Cortex of kidney (tissue), 1 donor: ENCODE measurements at places on chromosomes 2 and 18.

- no peak for DNase-seq
Measured at GRCh38 chr18:46953195-46953594, 35.8 kb downstream of the KATNAL2 start.

DNA sequence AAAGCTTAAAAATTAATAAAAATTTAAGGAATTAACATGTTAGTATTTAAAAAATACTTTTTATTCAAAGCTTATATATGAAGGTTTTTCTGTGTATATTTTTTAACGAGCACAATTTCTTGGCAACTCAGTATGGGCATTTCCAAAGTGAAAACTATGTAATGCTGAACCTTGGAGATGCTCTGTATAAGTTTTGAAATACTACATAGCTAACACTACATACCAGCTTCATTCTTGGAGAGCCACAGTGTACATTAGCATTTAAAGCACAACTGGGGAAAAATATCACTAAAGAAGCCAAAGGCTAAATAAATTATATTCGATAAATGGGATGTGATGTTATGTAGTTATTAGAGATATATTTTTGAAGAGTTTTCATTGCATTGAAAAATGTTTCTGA is 446.5 kb downstream of the CCDC85A start:
- DNase-seq = no peak

DNA sequence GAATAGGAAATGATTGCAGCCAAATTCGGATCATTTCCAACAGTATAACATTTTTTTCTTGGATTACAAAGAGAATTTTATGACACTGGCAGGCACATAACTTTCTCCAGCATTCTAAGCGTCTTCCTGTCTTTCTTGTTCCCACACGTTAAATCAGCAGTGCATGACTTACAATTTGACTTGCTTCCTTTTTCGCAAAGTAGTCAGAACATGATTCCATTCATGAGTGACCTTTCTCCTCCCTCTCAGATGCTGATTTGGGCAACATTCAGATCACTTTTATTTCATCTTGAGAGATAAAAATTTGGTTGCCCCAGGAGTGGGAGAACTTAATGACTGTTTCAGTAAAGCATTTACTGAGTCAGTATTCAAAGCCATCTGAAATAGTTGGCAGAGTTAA is 858.7 kb upstream of the ACVR2A start:
- DNase-seq = no peak

GRCh38 chr18:74249181-74249968 is 42.4 kb downstream of the CYB5A start:
- DNase-seq = no peak

DNA sequence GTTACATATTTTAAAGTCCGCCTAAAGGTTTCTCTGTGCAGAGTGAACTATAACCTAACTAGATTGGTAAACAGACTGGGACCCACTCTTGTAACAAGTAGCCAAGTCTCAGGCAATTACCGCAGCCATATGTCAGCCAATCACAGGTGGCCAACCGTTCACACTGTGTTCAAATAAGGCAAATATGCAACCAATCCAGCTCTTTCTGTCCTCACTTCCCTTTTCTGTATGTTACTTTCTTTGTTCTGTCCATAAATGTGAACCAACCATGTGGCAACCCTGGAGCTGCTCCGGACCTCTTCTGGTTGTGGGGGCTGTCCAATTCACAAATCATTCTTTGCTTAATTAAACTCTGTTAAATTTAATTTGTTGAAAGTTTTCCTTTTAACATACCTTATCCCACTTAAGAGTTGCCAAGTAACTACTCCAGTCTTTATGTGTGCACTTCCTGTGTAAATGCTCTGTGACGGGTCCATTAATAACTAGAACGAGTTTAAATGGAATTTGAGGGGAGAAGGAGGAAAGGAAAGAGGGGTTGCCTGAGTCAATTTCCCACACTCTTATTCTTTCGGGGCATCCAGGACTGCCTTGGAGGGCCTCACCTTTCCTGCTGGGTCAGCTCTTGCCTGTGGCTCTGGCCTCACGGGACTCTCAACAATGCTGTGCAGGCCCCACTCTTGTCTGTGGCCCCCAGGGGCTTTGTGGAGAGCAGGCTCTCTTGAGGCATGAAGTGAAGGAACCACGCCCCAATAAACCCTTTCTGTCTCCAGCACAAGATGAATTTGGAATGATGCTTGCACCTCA is 6.6 kb upstream of the RPL37A start:
- DNase-seq = no peak

DNA sequence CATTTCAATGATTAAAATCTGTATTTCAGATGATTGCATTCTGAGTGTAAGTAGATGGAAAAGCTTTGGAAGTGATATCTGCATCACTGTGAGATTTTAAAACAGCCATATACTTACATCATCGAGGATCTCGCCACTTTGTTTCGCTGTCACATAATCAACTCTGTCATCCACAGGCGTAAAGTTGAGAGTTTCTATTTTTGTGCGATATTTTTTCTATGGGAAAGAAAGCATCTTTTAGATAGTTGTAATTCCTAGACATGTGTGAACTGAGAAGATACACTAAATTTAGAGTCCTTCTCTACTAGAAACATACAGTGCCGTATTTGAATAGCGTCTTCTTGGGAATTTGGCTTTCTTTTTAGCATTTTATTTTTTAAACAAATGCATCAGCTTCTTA is 158.8 kb downstream of the RIF1 start:
- DNase-seq = no peak

GRCh38 chr2:54262015-54262765 is 6.2 kb upstream of the TSPYL6 start:
- no peak for DNase-seq

GRCh38 chr18:74840492-74841167 is 243.0 kb downstream of the ZNF407 start:
- DNase-seq = no peak

DNA sequence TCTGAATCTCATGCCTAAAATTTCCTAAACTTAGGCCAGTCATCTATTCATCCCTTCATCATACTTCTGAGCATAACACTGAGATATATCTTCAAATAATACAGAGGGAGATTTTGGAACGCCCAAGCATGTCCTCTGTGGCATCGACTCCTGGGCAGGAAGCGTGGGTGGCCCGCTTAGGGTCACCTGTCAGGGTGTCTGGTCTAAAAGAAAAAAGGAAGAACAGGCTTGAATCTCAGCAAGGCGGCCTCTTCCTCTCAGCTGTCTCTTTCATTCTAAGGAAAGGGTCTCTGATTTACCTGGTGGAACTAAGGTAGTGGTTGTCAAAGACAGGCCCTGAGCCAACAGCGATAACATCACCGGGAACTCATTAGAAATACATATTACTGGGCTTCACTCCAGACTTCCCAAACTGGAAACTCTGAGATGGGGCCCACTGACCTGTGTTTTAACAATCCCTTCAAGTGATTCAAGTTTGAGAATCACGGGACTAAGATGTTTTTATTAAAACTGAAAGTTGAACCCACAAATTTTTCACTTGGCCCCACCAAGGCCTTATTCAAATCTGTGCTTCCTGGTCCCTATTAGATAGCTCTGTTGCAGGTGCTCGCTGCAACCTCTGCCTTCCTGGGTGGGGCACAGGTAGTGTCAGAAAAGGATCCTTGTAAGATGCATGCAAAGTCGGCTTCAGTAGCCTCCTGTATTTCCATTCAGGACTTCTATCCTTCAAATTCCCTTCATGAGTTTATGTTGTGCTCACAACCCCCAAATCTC is 162.3 kb upstream of the CCDC68 start:
- no peak for DNase-seq

- DNase-seq = no peak
Measured at GRCh38 chr2:43059183-43059897, 167.1 kb downstream of the ZFP36L2 start.

- no peak for DNase-seq
Measured at GRCh38 chr18:36399055-36399454, 101.5 kb downstream of the FHOD3 start.

DNA sequence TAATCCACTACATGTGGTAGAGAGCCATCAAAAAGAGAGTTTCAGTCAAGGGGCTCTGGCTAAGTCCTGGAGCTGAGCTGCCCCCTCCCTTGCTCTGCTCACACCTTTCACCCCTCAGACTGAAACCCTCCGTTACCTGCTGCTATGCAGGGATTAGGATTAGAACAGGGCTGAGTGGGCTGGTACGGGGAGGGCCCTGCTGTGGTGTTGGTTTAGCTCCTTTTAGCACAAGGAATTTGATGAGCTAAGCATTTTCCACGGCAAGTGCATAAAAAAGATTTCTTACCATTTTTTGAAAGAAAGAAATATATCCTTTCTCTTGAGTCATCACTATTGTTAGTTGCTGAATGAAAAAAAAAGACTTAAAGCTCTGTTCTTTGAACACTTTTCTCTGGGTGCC is 46.3 kb downstream of the TCF7L1 start:
- no peak for DNase-seq

GRCh38 chr2:10252661-10253060 is 50.0 kb upstream of the HPCAL1 start:
- DNase-seq = no peak

DNA sequence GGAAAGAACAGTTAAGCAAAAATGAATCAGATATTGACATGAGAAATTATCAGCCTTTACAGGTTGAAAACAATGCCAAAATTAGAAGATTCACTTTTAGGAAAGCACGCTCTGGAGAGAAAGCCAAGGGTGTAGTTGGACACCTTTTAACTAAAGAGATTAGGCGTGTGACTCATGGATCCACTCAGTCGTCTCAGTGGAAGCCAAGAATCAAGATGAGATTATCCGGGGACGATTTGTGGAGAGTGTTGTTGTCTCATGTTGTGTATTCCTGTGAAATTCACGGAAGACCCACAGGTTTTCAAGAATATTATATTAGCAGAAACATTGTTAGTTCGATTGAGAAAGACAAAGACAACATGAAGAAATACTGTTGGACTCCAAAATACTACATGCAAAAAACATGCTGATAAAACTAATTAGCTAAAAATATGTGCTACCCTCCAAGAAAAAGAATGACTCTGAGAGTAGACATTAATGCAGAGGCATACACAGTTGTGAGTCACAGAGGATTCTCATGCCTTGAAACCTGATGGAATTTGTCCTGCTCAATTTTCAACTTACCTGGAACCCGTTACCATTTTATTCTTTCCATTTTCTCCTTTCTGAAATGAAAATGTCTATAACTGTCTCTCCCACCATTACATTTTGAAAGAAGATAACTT is 192.1 kb upstream of the RND3 start:
- no peak for DNase-seq

GRCh38 chr2:207722773-207723424 is 11.5 kb downstream of the CCNYL1 start:
- DNase-seq = no peak

- no peak for DNase-seq
Measured at GRCh38 chr2:11582612-11582861, 48.7 kb downstream of the GREB1 start.

- DNase-seq = peak; percentile 27
Measured at GRCh38 chr2:176553685-176554100, 284.5 kb downstream of the MTX2 start.

GRCh38 chr2:111069722-111070121 is 51.0 kb upstream of the BCL2L11 start:
- DNase-seq = no peak

DNA sequence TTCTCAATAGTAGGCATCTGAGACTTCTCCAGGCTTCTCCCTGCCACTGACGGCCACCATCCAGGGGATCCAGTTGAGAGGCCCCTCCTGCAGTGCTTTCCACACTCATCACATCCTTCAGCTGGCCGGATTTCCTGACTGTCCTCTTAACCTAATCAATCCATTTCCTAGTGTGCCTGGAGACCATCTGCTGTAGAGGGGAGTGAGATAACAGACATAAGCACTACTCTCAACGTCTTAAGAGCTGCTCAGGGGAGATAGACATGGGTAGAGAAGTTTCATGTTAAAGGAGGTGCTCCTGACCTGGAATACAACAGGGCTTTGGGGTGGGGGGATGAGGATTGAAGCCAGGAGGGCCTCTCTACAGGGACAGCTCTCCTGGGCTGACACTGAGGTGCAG is 14.2 kb downstream of the SPR start:
- no peak for DNase-seq

- no peak for DNase-seq
Measured at GRCh38 chr2:98498703-98499440, 54.2 kb downstream of the INPP4A start.

DNA sequence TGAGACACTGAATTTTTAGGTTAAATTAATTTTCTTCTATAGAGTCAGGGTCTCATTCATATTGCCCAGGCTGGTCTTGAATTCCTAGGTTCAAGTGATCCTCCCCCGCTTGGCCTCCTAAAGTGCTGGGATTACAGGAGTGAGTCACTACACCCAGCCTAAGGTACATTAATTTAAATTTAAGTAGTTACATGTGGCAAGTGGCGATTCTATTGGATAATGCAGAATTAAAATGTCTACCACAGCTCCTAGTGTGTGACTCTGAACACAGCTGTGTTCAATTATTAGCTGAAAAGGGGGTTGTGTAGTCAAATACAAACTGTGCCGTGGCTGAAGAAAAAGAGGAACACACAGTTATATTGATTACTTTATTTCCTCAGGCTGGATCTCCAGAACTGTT is 2.2 kb upstream of the CAD start:
- no peak for DNase-seq

DNA sequence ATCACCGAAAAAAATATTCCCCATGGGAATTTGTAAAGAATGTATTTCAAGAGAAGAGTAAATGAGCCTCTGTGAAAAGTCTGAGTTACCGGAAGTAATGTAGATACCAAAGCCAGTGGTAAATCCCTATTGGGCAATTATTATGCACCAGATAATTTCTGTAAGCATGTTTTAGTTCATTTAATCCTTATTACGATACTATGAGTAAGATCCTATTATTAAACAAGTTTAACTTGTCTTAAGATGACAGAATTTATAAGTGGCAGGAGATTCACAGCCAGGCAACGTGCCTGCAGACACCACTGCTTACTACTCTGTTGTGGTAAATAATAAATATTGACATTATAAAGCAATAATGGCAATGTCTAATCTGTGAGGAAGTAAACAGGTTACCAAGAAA is 280.8 kb upstream of the RGPD4 start:
- no peak for DNase-seq

DNA sequence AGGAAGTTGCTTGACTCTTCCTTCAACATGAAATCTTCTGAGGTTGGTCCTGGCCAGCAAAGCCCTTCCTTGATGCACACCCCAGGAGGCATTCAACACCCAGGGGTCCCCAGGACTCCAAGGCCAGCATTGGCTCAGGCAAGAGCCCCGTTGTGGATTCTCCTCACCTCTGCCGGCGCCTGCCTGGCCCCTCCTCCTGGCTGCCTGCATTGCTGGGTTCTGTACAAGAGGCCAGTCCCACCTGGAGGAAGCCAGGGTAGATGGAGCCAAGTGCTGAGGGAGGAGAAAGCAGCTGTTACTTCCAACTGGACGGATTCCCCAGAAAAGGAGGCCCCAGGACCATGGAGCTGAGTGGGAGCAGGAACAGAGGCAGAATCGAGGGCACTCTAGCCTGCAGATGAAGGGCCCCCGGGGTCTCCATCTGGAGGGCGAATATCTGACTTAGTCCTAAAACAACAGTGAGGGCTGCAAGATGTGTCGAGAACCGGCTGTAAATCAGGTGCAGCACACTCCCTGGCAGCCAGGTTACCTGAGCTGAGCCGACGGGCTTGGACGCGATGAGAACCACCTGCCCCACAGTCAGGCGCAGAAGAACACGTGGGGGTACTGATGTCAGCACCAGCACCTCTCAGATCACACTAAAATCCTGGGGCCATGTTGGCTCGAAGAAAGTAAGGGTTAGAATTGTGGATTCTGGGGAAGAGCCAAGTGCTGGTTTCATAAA is 399.6 kb upstream of the SALL3 start:
- no peak for DNase-seq
